M059J (cell line): ENCODE measurements at places on chromosomes 1 and 21. TPM values are rescaled to one million over a fixed set of nuclear protein-coding genes. Genes with fewer than 3 reads are reported as not detected.

DNA sequence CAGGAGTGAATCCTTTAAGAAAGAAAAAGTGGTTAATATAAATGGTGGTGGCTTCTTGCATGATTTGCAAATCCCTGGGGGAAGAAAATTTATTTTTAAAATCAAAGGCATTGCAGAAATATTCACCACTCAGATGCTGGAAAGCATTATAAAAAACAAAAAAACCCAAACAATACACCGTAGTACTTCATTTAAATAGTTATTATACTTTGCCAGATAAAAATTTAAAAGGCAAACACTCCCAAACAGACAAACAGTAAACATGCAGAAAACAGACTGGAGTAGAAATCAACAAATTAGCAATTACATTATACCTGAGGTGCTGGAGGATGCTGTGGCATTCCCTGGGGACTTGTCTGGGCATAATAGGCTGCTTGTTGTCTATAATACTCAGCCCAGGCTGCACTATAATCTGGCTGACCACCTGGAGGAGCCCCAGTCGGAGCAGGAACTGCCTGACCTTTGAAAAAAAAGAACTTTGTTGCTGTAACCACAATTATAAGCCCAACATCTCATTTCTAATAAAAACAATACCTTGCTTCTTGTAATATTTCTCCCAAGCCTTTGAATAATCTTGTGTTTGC lies 29.9 kb downstream of the FUBP1 start:
- peak; percentile 38 for DNase-seq

GRCh38 chr1:153432874-153433681 lies 16.8 kb downstream of the S100A7A start:
- peak; percentile 4 for DNase-seq

DNA sequence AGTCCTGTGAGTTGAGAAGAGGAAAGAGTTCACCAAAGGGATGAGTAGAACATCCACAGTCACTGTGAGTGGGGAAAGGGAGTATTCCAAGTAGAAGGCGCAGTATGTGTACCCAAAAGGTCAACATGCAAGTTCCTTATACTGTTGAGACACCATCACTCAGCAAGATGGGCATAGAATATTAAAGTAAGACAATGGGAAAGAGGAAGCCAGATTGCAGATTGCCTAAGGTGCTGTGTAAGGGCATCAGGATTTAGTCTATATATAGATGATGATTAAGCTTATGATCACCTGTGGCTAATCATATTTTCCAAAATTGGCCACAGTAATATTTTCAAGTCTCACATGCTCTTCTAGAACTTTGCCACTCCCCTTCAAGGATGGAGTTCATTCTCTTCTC lies 120.1 kb upstream of the CAMK1G start:
- no peak for DNase-seq

DNA sequence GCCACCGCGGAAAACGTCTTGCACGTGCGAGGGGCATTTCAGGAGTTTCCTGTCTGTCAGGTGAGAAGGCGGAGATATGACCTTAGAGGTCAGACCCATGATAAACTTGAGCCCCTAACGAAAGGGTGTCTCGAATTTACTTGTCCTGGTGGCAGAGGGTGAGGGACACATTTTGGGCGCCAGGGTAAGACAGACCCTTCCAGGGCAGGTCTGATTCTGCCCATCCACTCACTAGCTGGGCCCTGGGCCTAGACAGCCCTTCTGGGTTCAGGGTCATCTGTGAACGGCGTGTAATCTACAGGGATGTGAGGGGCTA lies 395 bp upstream of the CSRP1 start:
- no peak for DNase-seq

DNA sequence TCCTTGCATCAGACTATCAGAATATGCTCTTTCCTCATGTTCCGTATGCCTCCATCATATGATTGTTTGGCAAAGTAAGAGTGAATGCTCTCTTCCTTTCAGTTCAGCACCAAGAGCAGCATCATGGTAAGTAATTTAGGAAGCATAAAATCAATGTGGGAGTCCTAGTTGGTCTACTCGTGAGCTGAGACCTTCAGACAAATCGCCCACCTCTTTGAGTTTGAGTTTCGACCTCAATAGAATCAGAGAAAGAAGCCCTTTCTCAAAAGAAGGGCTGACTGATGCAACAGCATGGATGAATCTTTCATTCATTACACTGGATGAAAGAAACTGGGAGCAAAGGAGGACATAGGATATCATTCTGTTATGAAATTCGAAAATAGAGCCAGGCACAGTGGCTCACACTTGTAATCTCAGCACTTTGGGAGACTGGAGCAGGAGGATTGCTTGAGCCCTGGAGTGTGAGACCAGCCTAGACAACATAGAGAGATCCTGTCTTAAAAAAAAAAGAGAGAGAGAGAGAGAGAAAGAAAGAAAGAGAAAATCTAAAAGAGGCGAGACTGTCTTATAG lies 112.5 kb downstream of the ZC3H11B start:
- DNase-seq, result no peak

The PTPN7 gene
- total RNA-seq, result not detected in 2 replicates

DNA sequence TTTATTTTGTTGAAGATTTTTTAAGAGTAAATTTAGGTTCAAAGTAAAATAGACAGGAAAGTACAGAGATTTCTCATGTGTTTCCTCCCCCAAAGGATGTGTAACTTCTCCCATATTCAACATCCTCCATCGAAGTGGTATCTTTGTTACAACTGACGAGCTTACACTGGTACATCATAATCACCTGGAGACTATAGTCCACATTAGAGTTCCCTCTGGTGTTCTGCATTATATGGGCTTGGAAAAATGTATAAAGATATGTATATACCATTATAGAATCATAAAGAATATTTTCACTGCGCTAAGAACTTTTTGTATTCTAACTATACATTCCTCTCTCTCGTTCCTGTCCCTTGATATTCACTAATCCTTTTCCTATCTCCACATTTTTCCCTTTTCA lies 203.7 kb downstream of the AMY1C start:
- DNase-seq, result no peak

DNA sequence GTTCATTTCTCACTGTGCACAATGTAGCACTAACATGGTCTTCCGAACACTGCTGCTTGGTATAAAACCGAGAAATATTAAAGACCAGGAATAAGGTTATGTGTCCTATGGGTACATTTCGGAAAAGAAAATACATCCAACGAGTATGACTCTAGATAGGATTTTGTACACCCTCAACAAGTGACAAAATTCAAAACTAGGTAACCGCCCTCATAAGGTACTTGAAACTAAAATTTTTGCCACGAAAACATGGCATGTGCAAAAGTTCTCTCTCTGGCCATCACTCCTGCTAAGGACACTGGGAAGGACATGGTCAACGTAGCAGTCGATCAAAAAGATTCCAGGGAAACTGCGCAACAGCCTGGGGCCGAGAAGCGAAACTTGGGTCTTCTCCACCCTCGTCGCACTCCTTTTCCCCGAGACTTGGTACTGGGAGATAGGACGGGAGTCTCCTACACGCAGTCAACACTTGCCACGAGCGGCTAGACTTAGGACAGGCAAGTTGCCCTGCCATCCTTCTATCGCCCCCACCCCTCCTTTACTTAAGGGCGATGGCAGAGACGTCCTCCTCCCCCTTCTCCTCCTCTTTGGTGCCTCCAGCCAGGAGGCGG lies 338 bp upstream of the TOR1AIP1 start:
- DNase-seq, result peak; percentile 92

DNA sequence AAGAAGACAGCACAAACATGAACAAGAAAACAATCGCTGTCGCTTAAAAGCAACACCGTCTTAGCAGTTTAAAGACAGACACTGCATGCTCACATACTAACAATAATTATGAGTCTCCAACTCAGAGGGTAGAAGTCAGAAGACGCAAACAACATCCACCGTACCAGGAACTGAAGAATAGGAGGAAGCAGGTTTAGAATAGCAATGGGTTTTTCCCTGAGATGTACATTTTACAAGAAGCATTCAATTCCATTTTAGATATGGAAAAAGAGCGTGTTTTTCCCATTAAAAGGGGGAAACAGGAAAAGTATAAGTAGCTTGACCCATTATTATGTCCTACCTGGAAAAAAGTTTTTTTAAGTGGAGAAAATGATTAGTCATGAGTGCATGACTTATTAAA lies 34.5 kb upstream of the KCNE1 start:
- no peak for DNase-seq

DNA sequence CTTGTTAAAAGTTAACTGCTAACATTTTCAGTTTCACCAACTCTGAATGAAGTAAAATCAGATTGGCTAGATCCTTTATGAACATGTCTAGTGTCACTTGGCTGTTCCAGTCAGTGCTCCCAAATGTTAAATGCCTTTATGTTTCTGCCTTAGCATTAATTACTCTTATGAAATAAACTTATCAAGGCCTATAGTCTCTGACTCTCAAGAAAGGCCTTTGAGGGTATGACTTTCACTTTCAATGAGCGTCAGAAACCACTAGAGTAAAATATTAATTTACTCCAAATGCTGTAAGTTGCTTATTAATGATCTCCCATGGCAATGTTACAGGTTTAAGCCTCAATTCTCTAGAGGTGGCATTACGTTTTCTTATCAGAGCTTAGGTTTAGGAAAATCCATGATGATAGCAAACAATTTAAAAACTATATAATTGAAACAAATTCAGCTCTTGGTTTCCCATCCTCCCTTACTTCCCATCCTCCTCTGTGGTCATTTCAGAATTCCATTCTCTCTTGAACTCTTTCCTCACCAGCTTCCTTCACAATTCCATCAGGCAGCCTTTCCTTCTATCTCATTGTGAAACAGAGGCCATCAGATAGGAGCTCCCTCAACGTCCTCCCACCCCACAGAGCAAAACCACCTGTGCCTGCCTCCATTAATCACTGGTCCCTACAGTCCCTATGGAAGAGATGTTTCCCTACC lies 108.6 kb upstream of the COP1 start:
- DNase-seq, result no peak

The C1orf167 gene
- total RNA-seq, result not detected in 2 replicates

The ADAM15 gene
- 74.5 and 90.0 TPM in 2 replicates for total RNA-seq

DNA sequence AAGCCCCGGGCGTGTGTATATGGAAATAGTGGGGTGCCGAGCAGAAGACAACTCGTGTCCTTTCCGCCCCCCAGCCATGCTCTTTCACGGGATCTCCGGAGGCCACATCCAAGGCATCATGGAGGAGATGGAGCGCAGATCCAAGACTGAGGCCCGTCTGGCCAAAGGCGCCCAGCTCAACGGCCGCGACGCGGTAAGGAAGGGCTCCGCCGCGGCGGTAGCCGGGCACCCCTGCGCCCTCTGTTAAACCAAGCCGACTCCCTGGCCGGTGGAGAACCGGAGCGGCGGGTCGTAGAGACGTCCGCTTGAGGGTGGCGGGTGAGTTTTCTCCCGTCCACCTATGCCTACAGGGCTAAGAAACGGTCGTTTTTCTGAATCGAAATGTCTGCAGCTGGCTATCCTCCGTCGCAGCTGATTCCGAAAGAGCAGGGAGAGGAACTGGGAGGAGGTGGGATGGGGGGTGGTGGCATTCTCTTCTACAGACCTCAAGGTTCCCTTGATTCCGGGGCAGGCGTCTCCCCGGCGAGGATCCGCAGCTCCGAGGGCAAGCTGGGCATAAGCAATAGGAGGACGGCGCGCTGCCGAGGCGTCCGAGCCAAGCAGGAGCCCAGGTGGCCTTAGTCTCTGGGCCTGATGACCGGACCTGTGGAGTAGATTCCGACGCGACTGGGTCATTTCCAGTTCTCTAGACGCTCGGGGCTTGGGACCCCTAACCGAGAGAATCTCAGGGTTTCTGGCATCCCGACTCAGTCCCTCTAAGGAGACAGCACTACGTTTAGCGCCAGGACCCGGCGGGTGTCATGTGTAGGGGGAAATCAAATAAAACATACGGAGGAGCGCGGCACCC lies 856 bp downstream of the LHX9 start:
- peak; percentile 58 for DNase-seq

DNA sequence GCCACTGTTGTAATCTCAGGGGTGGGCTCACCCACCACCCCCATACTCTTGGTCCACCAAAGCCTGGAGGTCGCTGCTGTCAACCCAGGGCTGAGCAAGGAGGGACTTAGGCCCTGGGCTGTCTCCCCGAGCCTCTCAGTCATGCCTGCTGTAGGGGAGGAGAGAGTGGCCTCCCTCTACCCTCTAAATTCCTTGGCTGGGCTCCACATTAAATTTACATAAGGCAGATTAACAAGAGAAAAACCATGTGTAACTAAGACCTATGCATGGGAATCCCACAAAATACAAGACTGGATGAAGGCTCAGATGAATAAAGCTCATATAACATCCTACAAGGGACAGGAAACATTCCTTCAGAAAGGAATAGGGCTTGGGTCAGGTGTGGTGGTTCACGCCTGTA lies 1.8 kb upstream of the PIK3CD start:
- DNase-seq, result no peak

DNA sequence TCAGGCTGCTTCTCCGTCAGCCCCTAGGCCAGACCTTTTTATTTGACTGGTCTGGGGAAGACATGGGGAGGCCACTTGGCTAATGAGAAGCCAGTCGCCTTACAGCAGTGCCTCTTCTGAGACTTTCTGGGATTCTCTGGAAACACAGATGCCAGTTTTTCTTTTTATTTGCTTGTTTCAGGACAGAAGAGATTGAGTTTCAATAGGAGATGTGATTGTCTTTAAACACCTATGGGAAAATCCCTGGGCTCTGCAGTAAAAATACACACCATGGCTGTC lies 15.4 kb upstream of the BTG2 start:
- no peak for DNase-seq

DNA sequence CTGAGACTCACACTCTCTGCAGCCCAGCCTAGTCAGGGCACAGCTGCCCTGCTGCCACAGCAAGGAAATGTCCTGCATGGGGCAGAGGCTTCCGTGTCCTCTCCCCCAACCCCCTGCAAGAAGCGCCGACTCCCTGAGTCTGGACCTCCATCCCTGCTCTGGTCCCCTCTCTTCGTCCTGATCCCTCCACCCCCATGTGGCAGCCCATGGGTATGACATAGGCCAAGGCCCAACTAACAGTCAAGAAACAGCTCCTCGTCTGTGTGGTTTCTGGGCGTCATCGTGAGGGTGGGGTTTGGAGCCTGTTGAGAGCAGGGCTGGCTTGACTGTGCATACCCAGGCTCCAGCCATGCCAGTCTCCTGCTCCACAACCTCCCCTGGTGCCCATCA lies 19.5 kb downstream of the FAAH start:
- DNase-seq, result peak; percentile 20

GRCh38 chr1:44460107-44460882 lies 55.2 kb downstream of the RNF220 start:
- DNase-seq, result no peak

- DNase-seq, result no peak
Measured at GRCh38 chr1:223203034-223203408, 60.0 kb upstream of the TLR5 start.

- peak; percentile 73 for DNase-seq
Measured at GRCh38 chr1:116574581-116575291, 3.9 kb upstream of the CD58 start.

The ALDH9A1 gene
- total RNA-seq, result 50.3 and 55.9 TPM in 2 replicates
